ENCODE measurements at places on chromosomes 1 and 21.

- DNase-seq = no peak
Measured at GRCh38 chr1:201184307-201185122, 6.1 kb upstream of the IGFN1 start.

DNA sequence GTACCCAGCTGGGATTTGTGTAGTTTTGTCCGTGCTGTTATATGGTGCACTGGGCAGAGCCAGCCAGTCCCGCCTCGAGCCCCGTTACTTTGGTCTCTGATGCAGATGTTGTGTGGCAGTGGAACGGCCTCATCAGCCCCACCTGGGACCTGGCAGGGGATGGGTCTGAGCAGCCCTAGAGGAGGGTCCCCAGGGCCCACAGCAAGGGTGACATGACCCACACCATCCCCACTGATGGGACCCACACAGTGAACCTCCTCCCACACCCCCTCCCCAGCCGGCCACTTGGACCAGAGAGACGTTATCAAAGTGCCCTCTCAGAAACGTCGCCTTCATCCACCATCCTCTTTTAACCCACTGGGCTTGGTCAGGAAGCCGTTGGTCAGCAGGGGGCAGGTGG, 42.0 kb upstream of the PCBP3 start:
- DNase-seq = no peak

- peak; percentile 60 for DNase-seq
Measured at GRCh38 chr1:110674337-110675059, at the start of gene KCNA3. Gene KCNA3 (minus strand): TSS chr1:110674940. CDS start chr1:110674809, 131 bp downstream.

DNA sequence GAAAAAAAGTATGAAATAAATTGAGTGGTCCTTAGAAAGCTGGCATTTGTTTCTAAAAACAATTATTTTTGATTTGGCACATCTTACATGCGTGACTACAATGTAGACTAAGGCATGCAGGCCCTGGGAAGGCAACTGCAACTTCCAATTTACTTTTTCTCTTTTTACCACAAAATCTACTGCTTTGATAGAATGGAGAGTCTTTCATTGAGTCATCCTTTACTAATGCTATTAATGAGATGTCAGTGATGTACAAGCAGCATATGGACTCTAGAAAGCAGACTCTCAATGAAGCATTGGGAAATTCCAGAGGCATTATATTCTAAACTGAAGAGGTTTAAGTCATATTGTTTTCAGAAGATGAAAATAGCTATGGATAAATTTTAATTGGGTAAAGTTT, 29.6 kb upstream of the PRRX1 start:
- DNase-seq = no peak

- no peak for DNase-seq
Measured at GRCh38 chr1:42305639-42306038, 29.4 kb downstream of the FOXJ3 start.

GRCh38 chr1:161193561-161194235, 5.2 kb downstream of the ADAMTS4 start:
- no peak for DNase-seq

- DNase-seq = no peak
Measured at GRCh38 chr1:157844089-157844830, 2.7 kb upstream of the CD5L start.
